ENCODE measurements at places on chromosomes 12 and 14.

DNA sequence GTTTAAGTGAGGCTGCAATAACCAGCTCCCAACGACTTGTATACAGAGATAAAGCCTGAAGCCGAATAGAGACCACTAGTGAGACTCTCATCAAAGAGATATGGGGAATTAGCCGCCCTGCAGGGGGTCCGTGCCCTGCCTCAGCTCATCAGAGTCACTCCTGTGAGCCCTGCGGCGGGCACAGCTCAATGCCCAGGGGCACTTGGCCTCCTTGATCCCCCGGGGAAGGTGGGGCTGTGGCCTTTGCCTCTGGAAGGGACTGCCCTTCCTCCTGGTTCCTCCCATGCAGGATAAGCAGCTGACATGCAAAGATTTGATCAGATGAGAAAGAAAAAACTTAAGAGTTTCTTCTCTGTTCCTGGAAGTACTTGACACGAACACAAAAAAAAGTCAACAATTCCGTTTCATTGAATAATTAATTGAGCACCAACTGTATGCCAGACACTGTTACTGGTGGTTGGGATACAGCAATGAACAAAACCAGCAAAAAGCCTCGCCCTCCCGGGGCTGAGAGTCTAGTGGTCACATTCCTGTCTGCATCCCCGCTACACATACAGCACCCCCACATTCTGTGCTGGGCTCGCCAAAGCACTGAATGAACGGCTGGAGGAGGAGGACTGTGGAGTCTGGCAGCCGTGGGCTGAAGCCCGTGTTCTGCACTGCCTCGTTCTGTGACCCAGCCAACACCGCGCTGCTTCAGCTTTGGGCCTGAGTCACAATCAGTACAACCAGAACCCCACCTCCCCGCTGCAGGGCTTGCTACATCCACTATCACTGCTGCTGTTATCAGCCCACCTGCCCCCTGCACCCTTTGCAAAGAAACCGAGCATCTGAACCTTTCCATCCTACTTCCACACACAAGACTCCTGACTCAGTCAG is 10.3 kb downstream of the TTC7B start:
- no peak for DNase-seq

GRCh38 chr14:31934767-31935266 is 142.3 kb upstream of the ARHGAP5 start:
- DNase-seq, result no peak

DNA sequence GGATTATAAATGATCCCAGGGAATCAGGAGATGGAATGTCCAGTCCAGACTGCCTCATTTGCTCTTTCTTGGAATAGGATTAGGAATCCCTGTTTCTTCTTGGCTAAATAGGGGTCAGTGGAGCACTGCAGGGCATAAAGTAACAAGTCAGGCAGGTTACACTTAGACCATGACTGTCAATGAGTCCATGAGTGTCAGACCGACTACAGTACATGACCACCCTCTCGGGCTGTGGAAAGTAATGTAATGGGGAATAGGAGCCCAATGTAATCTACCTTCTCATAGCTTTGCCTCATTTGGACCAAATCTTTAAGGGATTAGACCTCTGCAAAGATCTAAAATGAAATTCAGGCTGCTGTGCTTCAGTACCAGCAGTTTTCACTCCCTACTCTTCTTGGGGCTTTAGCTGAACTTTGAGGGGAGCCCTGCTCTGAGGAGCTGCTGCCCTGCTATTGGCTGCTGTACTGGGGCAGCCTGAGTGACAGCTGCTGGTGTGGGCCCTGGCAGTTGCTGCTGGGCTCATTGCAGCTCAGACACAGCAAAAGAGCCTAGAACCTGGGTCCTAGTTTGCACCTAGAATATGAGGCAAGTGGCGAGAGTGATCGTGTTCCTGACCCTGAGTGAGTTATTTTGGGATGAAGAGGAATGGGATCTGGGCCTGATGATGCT is 62.2 kb upstream of the OR4E1 start:
- no peak for DNase-seq

DNA sequence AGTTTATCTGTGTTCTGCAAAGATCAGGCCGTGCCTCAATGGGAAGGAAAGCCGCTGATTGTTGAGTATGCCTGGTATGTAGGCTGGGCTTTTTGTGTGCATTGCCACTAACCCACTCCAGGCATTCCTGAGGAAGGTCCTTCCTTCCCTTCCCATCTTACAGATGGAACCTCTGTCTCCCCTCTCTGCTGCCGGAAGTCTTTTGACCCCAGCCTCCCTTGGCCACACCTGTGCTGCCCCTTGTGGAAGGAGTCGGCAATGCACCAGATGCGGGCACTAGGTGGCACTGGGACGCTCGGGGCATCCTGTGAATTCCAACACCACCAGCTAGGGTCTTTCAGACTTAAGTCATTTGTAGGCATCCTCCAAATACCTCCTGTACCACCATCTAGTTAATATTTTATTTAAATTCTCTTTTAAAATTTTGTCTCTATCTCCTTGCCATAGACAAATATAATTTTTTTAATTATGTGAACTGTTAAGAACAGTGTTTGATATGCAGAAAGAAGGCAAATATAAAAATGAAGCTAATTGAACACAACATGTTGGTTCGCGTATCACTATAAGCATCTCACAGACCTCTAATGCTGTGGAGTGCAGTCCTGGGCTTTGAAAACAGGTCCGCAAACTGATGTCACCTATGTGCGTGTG is 99.6 kb downstream of the RIN3 start:
- DNase-seq, result peak; percentile 56

- DNase-seq, result no peak
Observed at GRCh38 chr12:50765095-50765911, 1.4 kb downstream of the ATF1 start.

Data from activated CD4-positive, alpha-beta T cell treated with anti-CD3 and anti-CD28 coated beads, Interleukin-2, amount 50 U/mL, for 24 hours (primary cell).